ENCODE measurements at places on chromosomes 3 and 15.

- no peak for DNase-seq
These were observed 10.6 kb downstream of the RBMS3 start for GRCh38 chr3:29291260-29291981.

- no peak for DNase-seq
These were observed 102.7 kb downstream of the ATP1B3 start for GRCh38 chr3:141979050-141979671.

DNA sequence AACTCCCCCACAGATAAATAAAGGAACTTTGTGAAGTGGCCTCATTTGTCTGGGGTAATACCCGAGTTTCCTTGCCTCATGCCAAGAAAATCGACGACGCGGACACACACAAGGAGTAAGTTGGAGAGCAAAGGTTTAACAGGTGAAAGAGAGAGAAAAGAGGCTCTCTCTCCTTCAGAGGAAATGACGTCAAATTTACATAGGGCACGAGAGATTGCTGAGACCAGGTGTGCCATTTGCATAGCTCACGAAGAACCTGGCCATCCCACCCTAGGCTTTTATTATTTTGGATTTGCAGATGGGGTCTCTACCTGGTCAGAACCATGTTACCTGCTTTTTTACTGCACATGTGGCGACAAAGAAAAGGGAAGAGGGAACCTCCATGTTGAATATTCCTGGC, 49.3 kb upstream of the IGF2BP2 start:
- no peak for DNase-seq

DNA sequence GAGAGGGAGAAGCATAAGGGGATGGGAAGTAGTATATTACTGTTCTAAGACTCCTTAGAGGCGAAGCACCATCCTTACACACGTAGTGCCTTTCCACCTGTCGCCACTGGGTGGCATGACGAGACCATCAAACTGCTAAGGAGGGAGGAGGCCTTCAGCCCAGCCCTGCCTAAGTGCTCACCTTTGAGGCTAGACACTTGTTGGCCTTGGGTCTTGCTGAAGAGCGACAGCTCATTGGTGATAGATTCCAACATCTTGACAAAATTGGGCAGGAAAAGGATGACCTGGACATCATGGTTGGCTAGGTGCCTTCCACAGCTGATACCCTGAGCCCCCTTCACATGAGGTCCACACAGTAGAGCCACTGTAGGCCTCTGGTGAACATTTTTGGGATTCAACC, 19.6 kb downstream of the CLK3 start:
- DNase-seq = no peak

- DNase-seq = no peak
These were observed 126.9 kb upstream of the MEF2A start for GRCh38 chr15:99438691-99439523.

GRCh38 chr3:42205800-42206514, 60.0 kb downstream of the CCK start:
- DNase-seq = no peak

- DNase-seq = no peak
These were observed 344.9 kb downstream of the LRRC3B start for GRCh38 chr3:26967501-26967900.

- DNase-seq = no peak
These were observed 446.7 kb upstream of the PROK2 start for GRCh38 chr3:72231439-72232196.

GRCh38 chr15:91555312-91555711, 298.2 kb upstream of the SLCO3A1 start:
- no peak for DNase-seq

DNA sequence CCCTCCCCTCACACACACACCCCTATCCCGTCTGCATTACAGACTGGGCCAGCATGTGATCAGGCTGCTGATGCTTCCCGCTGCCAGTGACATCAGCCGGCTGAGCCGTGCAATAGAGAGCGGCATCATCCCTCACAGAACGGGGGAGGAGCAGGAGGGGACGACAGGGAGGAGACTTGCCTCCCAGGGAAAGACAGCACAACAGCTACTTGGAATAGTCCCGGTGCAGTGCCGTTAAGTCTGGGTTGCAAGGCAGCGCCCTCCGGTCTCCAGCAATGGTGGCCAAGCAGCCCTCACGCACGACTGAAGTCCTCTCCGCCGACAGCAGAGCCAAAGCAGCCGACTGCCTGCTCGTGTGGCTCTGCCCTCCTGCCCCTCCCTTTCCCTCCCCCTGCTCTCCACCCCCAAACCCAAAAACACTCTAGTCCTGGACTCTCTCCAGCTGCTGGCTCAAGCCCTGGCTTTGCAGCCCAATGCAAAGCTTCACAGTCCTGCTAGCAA, 31.5 kb upstream of the RPS17 start:
- DNase-seq = peak; percentile 17

- no peak for DNase-seq
These were observed 14.7 kb downstream of the FHIT start for GRCh38 chr3:61236556-61236955.

DNA sequence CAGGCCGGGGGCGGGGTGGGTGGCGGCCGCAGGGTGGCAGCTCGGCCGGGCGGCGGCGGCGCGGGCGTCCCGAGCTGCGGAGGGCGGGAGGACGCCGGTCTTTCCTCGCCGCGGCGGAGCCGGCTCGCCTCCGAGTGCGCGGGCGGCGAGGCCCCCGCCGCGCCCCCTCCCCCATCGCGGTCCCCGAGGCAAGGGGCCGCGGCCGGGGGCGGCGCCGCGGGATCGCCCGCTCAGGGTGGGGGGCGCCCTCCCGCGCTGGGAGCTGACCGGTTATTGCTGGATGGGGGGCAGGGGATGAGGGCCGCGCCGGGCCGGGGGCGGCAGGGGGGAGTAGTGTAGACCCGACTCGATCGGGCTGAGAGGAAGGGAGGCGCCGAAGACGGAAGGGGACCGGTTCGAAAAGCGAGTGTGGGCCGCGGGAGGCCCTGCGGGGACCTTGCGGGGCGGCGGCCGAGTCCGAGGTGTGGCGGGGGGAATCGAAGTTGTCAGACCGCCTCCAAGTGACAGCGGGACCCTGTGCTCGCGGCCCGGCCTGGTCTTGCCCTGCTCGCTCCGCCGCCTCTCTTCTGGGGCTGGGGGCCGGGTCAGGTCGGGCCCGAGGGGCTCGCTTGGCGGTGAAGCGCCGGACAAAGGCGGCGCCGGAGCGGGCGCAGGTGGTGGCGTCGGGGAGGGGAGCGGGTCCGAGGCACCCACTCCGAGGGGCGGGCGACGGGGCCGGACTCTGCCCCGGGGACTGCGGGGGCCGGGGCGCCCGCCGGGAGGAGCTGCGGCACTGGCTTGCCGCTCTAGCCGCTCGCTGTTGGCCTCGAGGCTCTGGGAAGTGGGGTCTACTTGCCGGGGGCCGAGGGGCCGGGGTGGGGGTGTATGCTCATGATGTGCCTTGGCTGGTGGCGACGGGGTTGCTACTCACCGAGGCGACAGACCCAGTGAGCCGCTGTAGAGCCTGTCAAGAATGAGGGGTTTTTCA, 1.1 kb downstream of the BAHD1 start:
- DNase-seq = no peak

GRCh38 chr3:24521420-24522145, 26.9 kb upstream of the THRB start:
- peak; percentile 28 for DNase-seq

DNA sequence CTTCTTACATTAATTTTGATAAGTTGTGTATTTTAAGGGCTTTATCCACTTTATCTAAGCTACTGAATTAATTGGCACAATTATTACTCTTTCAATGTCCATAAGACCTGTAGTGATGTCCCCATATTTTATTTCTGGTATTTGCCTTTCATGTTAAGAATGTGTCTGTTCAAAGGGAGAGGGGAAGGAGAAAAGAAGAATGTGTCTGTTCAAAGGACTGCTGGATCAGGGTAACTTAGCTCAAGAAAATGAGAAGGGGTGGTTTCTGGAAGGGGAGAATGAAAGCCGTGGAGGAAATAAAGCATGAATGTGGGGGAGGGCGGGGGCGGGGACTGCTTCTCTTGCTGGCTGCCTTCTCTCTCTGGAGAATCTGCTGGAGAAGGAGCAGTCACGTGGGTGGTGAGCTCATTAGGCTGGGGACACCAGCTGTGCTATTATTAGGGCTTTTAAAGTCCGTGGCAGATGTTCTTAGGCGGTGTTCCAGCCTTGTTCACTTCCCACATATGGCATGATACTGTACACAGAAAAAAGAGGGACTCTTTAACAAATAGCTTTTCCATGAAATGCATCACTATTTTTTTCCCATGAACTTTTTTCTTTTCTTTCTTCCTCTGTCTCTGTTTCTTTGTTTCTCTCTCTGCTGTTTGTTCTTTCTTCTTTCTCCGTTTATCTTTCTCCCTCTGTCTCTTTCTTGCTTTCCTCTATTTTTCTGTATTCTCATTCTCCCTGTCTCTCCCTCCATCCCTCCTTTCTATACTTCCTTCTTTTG, 63.7 kb upstream of the ULK4 start:
- peak; percentile 73 for DNase-seq

DNA sequence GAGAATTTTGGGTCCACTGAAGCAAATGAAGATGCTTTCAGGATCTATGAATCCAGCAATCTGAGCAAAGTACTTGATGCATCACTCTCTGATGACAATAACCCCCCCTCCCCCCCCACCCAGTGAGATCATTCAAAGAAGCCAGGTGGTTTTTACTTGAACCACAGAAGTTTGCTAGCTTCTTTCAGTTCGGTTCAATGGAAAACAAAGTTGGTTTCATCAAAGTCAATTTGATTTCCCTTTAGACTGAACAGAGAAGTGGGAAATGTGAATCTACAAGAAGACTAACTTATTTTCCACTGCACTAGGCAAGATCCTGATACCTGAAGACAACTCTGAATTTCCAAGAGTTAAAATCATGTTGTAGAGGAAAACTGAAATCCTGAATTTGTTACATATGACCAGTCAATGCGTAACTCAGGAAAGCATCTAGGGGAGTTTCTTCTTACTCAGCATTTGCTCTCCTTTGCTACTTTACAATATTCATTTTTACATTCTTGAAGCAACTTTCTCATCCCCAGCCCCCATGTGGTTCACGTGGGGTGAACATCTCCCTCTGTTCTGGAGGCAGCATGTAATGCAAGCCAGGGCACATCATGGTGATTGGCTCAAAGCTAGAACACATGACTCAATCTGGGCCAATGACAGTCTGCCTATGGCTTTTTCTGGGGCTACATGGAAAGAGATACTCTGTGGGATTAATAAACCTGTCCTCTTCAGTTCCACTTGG, 572.6 kb downstream of the FOXP1 start:
- no peak for DNase-seq

DNA sequence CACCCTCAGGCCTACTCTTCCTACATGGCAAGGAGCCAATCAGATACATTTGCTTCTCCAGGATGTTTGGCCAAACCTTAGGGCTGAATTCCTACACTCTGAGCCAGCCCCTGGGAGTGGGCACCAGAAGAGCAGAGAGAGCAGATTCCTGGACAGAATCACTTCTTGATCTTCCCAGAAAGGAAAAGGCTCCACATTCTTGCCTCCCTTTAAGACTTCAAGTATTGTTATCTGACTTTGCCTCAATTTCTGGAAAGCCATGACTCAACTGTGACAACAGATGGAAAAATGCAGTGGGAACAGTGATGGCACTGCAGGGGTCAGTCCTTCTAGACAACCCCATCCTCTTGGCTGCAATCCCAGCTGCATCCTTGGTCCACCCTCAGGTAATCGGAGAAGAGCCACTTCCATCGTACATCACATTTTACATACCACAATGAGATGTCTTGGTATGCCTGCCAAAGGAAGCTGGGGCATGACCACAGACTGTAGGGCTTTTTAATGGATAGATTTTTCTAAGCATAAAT, 21.0 kb downstream of the SLCO2A1 start:
- DNase-seq = no peak

- no peak for DNase-seq
These were observed 10.5 kb downstream of the PTX3 start for GRCh38 chr3:157447026-157447694.

DNA sequence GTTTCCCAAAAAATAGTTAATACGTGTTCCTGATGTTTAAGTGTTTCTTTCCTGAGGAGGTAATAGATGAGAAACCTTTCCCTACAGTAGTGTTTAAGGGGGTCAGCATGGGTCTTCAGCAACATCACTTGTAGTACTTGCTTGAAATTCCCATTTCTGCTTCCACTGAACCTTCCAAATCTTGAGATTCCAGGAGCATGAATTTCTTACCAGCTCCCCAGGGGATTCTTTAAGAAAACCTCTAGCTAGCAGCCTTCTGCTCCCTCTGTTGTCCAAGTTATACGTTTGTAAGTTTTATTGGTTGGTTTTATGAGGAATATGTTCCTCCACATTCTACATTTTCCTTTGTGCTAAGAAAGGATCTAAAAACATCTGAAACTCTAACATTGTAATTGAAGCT, 38.2 kb upstream of the ACP3 start:
- DNase-seq = no peak

DNA sequence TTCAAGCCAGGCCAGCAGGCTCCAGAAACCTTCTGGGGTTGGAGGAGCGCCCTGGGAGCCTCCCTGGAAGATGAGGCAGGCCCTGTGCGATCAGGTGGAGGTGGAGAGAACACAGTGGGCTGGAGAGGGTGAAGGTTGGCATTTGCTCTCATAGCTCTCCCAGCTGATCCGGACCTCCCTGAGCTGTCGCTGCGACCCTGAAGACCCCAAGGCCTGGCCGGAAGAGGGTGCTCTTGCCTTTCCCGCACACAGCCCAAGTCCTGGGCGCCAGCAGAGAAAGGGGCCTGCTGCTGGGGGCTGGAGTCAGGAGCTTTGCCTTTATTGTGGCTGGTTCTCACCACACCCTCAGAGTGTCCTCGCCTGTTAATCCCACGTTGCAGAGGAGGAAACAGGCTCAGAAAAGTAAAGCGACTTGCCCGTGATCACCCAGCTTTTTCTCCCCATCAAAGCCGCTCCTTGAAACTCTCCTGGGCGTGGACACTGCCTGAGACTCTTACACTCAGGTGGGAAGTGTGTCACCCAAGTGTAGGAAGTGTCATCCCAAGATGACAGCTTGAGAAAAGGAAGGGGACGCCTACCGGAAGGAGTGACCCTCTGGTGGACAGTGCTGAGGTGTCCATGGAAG, 8.6 kb upstream of the RPL29 start:
- no peak for DNase-seq

GRCh38 chr15:53580366-53580765, 179.1 kb downstream of the WDR72 start:
- no peak for DNase-seq

DNA sequence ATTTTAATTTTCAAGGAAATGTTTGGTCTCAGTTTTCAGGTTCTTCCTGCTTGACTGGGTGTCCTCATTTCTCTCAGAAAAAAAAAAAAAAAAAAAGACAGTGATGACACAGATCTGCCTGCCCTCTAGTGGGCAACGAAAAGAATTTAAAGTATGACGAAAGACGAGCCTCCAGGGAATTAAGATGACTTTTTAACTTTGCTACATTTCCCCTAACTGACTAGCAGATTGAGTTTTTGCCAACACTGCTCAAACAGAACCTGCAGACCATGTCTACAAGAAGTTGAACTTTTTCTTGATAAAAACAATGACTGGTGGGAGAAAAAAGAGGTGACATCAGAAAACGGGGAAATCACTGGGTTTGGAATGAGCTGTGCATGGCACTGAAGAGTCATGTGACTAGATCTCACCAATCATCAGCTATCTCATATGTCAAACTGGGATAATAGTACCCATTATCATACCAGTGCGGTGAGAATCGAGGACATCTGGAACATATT, 40.8 kb downstream of the EOMES start:
- DNase-seq = peak; percentile 23

All from NCI-H510A (cell line).